ENCODE measurements at places on chromosomes 11 and 22. TPM values are rescaled to one million over a fixed set of nuclear protein-coding genes. Genes with fewer than 3 reads are reported as not detected.

DNA sequence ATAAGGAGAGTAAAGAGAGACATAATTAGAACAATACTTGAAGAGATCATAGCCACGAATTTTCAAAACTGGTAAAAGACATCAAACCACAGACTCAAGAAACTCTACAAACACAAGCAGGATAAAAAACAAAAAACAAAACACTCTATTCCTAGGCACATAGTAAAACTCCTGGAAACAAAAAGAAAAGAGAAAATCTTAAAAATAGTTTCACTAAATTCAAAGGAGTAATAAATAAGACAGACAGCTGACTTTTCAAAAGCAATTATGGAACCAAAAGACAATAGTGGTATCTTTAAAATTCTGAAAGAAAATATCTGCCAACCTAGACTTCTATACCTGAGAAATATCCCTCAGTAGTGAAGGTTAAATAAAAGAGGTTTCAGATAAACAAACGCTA, 9.2 kb upstream of the NARS2 start:
- no peak for DNase-seq

DNA sequence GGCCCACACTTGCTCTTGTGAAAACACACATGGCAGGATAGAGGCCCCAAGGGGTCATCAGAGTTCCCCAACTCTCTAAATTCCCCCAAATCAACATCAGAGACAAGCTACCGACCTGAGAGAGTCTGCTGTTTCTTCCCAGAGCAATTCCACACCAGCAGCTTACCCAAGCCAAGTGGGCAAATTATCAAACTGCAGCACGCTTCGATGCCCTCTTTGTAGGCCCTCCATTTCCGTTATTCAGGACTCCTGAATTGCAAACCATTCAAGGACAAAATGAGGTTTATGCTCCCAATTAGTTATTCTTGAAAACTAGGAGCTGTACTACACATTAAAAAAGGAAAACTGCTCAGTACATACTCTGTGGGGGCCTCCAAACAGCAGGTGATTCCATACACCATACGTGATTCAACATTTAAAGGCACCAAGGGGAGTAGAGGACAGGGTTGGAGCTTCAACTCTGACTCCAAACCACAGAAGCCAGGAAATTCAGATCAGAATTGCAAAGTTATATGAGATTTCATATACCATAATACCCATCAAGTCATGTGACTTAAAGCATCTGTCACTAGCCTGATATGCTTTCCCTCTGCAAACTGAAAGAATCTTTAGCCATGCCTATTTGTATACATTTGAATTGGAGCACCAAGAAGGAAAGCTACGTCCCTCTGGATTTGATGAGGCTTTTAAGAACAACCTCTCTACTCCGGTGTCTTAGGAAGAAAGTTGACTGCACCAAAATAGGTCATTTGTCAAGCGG, 234.8 kb downstream of the CADM1 start:
- no peak for DNase-seq

DNA sequence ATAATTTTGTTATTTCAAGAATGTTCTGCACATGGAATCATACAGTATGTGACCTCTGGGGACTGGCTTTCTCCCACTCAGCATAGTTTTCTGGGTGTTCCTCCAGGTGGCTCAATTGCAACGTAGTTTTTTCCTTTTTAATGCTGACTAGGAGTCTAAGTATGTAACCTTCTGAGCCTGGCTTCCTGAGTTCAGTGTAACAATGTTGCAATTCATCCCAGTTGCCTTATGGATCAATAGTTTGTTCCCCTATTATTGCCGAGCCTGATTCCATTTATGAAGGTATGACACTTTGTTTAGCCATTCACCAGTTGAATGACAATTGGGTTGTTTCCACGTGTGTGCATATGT, 128.3 kb downstream of the CRYBB2 start:
- no peak for DNase-seq

The ZBTB16 gene
- 5.5 TPM for polyA plus RNA-seq

GRCh38 chr22:38911434-38911833, 39.4 kb upstream of the CBX6 start:
- DNase-seq: no peak

DNA sequence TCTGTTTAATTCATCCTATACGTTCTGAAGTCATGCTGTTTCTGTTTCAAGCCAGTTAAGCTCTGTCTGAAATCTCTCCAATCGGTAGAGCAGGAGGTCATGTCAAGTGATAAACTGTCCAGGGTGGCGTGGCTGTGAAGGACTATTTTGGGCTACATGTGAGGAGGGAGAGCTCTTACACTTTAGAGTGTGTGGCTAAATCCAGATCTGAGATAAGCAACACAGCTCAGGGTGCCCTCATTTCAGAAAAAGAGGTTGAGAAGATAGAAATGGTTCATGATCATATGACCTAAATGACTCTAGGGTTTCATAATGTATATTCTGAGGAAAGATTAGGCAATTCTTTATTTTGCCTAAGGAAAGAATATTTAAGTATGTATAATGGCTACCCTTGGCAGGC, 8.4 kb downstream of the BLID start:
- no peak for DNase-seq

DNA sequence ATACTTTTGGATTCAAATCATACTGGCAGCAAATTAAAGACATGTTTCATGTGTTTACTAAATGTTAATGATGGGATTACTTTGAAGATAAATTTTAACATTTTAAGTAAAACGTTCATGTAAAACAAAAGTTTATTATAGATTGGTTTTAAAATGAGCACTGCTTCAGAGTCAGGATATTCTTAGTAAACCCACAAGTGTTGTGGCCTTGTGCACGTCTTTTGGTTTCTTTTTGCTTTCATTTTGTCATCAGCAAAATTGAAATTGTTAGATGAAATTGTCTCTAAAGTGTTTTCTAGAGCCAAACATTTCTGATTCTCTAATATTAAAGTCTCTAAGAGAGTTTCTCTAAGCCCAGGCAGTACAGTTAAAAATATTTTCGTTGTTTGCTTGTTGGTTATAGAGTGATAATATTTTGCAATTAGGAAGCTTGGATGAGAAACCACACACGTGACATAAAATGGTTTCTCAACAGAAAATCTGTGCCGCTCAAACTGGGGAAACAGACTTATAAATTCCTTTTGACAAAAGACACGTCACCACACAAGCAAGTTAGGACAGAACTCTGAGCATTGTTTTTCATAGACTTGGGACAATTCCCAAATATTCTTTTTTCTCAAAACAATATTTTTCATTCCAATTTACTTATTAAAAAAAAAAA, 164.4 kb downstream of the TEAD1 start:
- no peak for DNase-seq

- DNase-seq: no peak
Observed at GRCh38 chr11:73972187-73972586, 10.5 kb downstream of the UCP2 start.

- DNase-seq: peak; percentile 93
Observed at GRCh38 chr11:65873318-65874156, 937 bp upstream of the EFEMP2 start.

The PPFIBP2 gene
- 73.3 TPM for polyA plus RNA-seq

DNA sequence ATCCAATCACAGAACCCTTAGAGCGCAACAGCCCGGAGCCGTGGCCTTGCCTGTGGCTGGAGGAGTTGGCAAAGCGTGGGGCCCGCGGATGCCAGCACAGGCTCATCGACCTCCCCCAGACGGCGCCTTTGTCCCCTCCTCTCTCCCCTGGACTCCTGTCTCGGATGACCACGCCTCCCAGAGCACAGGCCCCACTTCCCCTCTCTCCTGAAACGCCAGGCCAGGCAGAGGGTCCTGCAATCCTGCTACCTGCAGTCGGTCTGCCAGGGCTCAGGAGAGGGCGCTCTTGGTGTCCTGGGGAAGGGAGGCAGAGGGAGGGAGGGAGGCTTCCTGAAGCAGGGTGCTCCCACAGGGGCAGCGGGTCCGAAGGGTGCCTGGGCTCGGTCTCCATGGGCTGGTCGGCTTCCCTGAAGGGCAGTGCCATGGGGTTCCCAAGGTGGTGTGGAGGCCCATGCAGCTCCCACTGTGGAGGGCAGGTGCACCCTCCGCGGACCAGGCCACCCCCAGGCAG, 16.6 kb upstream of the TTLL12 start:
- no peak for DNase-seq

GRCh38 chr11:77301510-77301909, at the start of gene GDPD4:
Gene GDPD4 (minus strand): TSS chr11:77301686. CDS start chr11:77285137, 16,549 bp downstream.
- no peak for DNase-seq

DNA sequence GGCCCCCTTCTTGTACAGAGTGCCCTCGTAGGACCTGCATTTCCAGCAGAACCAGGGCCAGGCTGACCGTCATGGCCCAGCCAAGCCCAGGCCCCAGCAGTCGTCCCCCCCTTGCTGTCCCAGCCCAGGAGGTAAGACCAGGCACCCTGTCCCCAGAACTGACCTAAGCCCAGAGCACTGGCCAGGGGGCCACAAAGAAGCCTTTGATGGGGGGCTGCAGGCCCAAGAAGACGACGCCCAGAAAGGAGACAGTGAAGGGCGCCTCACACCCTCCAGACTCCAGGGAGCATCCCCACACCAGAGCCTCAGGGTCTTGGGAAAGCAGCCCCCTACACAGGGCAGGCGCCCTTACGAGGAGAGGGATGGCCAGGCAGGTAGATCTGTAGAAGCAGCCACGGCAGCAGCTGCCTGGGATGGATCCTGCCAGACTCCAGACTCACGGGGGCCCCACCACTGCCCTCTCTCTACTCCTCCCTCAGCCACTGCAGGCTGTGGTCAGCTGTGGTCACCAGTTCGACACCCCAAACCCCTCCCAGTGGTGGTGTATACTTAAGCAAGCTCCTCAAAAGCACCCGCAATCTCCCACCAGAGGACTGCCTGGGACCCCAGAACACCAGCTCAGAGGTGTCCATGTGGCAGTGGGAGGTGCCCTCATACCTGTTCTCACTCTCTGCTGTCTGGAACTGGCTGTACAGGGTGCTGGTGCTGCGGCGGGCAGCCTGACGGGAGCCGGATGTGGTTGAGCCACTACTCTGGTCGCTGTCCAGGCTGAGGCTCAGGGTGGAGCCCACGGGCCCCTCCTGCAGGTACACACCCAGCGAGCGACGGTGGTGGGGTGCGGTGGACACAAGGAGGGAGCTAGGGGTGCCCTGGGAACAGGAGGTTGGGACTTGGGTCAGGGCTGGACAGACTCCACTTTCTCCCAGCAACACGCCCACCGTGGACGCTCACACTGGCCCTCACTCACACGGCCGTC, 27.0 kb downstream of the SBF1 start:
- no peak for DNase-seq

DNA sequence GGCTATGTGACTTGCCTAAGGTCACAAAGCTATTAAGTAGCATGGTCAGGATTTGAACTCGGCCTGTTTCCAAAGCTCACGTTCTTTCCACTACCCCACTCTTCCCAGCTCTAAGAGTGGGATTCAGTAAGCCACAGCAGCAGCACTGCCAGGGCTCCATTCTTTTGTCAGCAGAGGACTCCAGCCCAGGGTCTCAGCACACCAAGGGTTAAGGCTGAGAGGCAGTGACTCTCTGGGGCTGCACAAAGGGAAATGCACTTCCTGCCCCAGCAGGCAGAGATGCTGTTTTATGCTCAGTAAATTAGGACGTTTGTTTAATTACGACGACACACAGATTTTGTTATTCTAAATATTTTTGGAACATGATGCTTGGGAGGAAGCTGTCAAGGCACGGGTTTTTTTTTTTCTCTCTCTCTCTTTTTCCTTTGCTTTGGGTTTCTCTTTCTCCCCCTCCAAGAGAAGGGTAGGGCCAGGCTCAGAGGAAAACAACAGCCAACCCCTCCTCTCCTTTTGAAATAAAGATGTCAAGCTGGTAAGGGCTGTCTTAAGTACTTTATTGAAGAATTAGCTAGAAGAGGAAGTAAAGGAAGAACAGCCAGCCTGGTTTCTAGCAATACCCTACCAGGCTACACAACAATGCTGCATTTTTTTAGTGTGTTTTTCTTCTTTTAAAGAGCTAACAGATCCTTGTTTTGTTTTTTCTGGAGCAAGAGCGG, 2.8 kb downstream of the MYH9 start:
- DNase-seq: no peak

The MRGPRE gene
- polyA plus RNA-seq: not detected

DNA sequence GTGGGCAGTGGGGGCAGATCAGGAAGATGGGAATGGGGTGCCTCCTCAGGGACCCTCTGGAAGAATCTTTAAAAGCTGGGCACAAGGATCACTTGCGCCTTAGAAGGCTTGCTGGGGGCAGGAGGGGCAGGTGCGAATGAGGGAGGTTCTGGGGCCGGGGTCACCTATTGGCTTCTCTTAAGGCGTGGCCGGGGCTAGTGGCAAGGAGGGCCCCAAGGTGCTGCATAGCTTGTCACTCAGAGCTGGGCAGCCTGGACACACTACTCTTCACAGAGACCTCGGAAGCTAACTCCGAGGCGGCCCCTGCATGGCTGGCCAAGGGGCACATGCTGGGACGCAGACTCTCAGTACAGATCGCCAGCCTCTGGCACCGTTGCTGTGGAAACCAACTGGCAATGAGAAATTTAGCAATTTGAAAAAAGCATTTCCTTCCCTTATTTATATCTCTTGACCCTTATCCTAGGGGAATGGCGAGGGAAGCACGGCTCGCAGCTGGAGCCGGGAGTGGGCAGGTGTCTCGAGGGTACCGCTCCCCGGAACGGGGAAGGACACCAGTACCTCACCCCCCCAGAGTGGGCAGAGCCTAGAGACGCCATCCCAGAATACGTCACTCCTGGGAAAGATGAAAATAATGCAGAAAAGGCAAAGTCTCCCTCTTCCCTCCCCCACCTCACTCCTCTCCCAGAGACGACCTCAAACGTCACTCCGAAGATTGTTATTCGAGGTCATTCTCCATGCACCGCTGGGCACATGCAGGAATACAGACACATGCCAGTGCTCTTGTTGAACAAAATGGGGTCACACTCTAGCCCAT, 188.1 kb downstream of the CTTN start:
- DNase-seq: no peak

DNA sequence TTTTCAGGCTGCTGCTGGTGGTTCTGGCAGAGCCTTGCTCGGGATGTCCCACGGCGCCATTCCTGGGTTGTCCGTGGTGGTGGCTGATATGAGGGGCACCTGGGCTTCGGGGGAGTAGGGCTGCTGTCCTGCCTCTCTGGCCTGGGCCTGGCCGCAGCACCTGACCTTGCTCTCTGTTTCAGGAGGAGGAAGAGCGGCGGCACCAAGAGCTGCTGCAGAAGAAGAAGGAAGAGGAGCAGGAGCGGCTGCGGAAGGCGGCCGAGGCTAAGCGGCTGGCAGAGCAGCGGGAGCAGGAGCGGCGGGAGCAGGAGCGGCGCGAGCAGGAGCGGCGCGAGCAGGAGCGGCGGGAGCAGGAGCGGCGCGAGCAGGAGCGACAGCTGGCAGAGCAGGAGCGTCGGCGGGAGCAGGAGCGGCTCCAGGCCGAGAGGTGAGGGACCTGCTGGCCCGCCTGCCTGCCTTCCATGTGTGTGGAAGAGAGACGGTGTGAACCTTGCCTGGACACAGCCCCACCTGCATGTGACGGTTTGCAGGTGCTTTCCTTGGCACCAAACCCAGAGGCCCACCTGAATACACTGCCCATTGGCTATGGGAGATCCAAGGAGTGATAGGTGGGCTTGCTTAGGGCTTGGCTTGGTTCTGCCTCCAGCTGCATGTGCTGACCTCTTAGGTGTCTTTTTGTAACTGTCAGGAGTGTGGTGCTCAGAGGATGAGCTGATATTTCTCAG, 22.8 kb downstream of the INCENP start:
- no peak for DNase-seq

The ART1 gene
- 7.6 TPM for polyA plus RNA-seq

GRCh38 chr22:33035272-33035863, 22.8 kb downstream of the SYN3 start:
- DNase-seq: no peak

The MYO18B gene
- polyA plus RNA-seq: 118 TPM

- no peak for DNase-seq
Observed at GRCh38 chr11:1236316-1237127, 13.7 kb downstream of the MUC5B start.
